ENCODE measurements at places on chromosomes 1 and 21.
A peak's percentile ranks its signal among the peaks of the same experiment; 100 is the strongest.

- DNase-seq: no peak
Observed at GRCh38 chr1:37714226-37714625, 21.9 kb downstream of the CDCA8 start.

DNA sequence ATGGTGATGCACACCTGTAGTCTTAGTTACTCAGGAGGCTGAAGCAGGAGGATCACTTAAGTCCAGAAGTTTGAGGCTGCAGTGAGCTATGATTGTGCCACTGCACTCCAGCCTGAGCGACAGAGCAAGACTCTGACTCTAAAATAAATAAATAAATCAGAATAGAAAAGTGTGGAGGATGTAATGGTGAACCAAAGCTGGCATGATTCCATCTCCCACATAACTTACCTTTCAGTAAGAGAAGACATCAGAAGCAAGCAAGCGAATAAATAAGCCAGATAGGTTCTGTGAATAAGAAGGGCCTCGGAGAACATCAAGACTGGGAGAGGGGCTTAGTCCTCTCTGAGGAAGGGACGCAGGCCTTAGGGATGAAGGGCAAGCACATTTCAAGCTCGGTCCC lies 59.5 kb downstream of the TOMM20 start:
- DNase-seq: no peak

DNA sequence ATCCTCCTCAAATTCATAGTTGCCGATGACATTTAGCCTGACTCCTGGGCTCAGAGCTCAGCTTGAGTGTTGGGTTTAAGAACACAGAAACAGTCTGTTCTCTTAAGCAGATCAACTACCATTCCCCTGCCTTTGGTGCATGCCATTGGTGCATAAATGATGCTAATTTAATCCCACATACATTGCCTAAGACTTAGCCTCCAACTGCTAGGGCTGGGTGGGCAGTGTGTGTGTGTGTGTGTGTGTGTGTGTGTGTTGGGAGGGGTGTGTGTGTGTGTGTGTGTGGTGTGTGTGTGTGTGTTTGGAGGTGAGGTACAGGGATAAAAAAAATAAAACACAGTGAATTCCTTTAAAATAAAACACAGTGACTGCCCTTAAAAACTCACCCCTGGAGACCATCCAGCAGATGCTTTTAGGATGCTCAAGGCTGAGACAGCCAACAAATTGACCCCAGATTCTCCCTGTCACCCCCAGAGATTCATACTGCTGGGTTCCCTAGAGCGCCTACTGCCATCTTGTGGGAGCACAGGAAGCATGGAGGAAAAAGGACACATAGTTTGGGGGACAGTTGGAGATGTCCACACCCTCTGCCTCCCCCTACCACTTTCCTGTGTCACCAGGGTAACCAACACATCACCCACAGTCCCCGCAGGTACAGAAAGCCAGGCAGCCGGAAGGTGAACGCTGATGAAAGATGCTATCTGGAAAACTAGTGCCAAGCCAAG lies 30.6 kb downstream of the KLHDC7A start:
- DNase-seq: no peak

DNA sequence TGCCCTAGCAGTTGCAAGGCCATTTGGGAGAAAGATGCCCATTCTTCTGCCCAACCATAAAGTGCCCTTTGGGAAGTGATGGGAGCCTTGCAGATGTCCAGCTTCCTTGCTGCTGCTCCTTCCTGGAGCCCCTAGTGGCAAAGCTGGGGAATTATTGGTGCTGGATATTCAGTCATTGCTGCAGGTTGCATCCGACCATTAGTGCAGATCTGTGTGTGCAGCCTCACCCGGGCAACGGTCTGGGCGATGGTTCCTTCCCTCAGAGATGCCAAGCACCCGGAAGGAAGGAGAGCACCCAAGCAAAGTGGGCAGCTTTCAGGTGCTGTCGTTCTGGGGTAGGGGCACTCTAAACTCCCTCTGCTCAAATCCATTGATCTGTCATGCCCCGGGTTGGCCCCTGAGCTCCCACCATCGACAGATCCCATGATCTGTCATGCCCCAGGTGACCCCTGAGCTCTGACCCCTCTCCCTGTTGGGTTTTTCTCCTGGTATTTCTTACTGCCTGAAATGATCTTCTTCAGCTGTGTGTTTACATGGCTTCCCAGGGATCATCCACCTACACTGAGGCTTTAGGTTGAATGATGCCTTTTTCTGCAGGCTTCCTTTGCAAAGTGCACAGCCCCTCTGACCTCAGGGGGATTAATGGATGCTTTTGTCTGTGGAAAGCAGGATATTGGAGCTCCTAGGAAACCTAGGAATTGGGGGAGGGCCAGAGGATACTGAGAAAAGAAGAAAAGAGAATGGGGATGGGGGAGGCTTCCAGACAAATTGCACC lies 467.5 kb downstream of the PTPRU start:
- DNase-seq: peak; percentile 56

- DNase-seq: no peak
Observed at GRCh38 chr1:222790115-222790514, 24.7 kb upstream of the DISP1 start.

DNA sequence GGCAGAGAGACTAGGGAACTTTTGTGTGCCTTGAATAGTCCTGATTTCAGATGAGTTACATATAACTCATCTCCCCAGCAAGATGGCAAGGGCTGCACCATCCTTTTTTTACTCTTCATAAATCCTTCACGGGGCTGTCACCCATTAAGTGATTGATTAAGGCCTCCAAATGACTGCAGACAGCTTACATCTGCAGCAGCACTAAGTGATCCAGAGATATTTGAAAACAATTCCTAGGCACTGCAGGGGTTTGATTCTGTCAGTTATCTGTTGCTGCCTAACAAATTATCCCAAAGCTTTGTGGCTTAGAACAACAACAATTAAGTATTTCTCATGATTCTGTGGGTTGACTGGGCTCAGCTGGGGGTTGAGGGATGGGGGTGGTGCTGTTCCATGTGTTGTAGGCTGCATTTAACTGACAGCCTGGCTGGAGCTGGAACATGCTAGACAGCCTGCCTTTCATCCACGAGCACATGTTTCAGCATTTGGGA lies 19.3 kb downstream of the TEX38 start:
- no peak for DNase-seq

DNA sequence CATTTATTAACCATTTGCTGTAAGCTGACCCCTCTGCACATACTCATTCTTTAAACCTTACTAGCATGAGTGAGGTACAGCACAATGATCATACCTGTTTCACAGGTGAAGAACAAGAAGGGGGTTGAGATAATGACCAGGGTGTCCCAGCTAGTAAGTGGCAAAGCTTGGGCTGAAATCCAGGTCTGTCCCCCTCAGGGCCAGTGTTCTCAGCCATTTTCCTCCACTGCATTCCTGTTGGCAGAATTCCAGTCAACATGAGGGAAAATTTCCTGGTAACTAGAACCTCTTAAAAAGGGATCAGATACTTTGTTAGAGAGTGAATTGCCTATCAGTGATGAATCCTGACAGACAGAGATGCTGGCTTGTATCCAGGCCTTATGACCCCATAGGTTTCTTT lies 48.1 kb downstream of the SPATA46 start:
- no peak for DNase-seq

DNA sequence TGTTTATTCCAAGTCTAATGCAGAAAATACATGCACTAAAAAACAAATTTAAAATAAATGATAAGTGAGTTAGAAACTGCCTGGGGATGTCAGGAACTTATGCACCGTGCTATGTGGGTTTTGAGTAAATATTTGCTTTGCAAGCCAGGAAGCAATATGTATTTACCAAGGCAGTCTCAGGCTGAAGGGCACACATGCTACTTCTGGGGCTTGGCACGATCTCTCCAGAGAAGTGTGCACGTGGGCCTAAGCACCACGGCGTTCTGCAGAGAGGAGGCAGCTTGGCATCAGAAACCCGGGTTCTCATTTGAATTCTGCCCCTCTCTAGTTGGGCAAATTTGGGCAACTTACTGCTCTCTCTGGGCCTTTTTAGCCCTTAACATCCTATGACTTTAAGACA lies 72.6 kb upstream of the ROR1 start:
- no peak for DNase-seq

- no peak for DNase-seq
Observed at GRCh38 chr1:164452549-164452948, 106.4 kb upstream of the PBX1 start.

DNA sequence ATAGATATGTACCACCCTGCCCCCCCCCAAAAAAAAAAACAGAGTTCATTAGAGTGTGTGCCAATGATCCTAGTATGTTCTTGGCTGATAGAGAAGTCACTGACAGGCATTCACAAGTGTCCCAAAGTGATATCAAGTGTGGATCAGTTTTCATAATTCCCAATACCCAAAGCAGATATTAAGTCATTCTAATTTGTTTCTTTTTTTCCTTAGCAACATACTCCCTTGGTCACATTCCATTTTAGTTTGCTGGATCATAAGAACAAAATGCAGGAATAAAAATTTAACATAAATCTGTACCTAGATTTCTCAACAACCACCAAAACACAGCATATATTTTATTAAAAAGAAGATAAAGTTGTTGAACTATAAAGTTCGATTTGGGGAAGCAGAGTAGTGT lies 129.8 kb upstream of the PALMD start:
- DNase-seq: no peak

DNA sequence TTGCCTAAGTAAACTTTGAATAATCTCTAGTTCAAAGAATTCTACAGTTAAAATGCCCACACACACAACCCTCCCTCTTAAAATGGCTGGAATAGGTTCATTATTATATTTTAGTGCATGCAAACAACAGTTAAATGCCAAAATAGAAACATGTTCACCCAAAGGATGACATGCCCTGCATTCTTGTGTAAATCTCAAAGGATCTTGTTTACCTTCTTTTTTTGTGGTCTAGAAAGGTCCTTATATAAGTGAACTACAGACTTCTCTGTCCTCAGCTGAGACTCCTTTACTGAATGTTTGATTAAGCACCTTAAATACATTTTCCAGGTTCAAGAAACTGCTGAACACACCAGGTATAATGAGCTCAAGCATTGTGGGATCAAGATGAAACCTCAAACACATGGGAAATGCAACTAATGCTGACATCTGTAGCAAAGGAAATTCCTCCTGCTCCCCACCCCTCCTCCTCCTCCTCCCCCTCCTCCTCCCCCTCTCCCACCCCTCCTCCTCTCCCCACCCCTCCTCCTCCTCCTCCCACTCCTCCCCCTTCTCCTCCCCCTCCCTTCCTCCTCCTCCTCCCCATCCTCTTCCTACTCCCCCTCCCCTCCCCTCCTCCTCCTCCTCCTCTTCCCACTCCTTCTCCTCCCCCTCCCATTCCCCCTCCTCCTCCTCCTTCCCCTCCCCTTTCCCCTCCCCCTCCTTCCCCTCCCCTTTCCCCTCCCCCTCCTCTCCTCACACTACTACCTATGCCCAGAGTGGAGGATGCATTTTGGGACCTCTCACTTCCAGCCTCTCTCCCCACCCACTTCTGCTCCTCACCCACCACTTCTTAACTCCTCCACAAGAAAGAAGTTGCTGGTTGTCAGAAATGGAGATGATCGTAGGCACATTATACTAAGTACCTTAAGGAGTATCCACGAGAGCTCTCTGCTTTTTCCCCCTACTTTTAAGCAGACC lies 233.9 kb downstream of the MRPL39 start:
- DNase-seq: no peak

Data from suppressor macrophage treated with lipopolysaccharide for 1 hour (primary cell).